BE2C (cell line): ENCODE measurements at places on chromosomes 5 and 9.

- DNase-seq = no peak
Measured at GRCh38 chr9:95246547-95246946, 71.0 kb downstream of the FANCC start.

DNA sequence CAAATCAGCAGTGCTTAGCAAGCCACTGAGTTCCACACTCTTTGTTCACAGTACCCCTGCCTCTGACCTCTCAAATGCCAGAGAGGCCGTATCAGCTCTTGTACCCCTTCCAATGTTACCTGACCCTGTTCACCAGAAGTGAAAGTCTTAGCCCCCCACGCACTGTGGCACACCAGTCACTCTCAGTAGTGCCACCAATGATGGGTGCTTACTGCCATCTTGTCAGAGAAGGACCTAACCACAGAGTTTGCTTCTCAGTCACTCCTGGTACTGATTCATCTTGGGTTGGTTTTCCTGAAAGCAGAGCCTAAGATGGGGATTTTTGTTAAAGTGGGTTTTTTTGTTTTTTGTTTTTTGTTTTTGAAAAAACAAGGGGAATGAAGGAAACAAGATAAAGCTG, 28.8 kb upstream of the PANK3 start:
- no peak for DNase-seq

- no peak for DNase-seq
Measured at GRCh38 chr9:126162611-126163381, 163.8 kb upstream of the MVB12B start.

DNA sequence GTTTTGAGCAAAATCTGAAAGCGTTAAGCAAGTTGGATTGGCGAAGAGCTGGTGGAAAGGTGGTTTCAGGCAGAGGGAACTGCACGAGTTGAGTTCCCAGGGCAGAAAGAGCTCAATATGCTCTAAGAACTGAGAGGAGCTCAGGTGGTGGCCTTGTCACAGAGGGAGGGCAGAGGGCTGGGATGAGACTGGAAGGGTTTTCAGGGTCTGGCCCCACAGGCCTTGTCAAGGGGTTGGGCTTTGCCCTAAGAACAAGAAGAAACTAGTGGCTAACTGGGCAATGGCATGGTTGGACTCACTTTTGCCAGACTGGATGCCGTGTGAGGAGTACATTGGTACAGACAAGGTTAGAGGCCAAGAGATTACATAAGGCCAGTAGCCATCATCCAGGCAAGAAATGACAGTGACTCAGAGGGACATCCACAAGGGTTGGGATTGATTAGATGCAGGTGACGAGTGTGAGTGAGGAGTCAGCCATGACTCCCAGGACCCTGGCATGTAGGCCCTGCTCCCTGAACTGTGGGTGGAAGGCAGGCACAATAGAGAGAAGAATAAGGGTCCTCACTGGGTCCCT, 75.1 kb upstream of the SMIM23 start:
- no peak for DNase-seq

- no peak for DNase-seq
Measured at GRCh38 chr5:92064993-92065392, 681.9 kb upstream of the ARRDC3 start.

DNA sequence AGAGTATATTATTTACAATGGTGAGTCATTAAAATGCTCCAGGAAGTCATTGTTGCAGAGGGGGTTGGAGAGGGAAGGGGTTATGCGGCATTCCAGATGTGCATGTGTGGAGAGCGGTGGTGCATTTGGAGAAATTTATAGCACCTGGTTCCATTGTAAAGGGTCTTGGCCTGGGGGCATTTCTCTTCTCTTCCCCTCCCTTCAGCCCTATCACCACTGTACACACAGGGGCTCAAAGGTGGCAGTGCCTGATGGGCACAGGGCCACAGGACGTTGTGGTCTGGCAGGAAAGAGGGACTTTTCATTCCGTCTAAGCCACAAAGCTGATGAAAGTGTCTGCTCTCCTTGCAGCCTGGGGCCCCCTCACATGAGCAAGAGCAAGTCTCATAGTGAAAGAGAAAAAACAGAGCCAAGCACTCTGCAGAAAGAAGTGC, 442.4 kb upstream of the ZNF462 start:
- DNase-seq = no peak

- no peak for DNase-seq
Measured at GRCh38 chr5:119289438-119290044, 66.3 kb upstream of the TNFAIP8 start.

- DNase-seq = no peak
Measured at GRCh38 chr5:56683281-56683680, 132.1 kb upstream of the MAP3K1 start.

- no peak for DNase-seq
Measured at GRCh38 chr5:1950708-1951103, 68.0 kb upstream of the IRX4 start.

- DNase-seq = peak; percentile 62
Measured at GRCh38 chr9:95611354-95611753, 94.6 kb upstream of the PTCH1 start.

DNA sequence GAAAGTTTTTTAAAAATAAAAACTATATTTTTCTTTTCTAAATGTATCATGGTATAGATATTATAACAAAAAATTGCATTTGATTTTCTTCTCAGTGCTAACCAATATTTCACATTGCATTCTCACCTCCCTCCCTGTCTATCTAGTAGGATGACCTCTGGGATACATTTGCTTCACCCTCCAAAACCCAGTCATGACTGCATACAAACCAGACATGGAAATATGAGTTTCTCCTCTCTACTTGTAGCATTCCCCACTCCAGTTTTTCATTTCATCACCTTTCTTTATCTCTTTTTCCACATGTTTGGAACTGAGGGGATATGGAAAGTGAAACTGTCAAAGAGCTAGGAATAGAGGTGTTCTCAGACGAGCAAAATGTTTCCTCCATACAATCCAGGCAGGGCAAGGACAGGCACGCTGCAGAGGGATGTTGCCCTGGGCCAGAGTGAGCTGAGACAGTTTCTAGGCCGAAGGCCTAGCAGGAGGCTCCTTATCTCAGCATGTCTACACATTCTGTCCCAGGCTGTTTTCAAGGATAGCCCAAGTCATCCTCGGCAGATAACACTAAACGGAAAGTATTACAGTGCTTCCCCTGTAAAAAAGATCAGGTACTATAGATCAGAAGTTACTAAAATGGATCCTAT, 46.7 kb downstream of the MEF2C start:
- no peak for DNase-seq

GRCh38 chr5:154241021-154241420, 50.5 kb downstream of the GALNT10 start:
- DNase-seq = no peak

GRCh38 chr9:133725886-133726285, 12.3 kb downstream of the SARDH start:
- DNase-seq = no peak

- DNase-seq = peak; percentile 77
Measured at GRCh38 chr9:2859776-2860379, 16.0 kb upstream of the PUM3 start.

- no peak for DNase-seq
Measured at GRCh38 chr5:158609333-158610050, 490.2 kb downstream of the EBF1 start.

- no peak for DNase-seq
Measured at GRCh38 chr5:10644192-10644591, 80.3 kb downstream of the ANKRD33B start.

GRCh38 chr5:41875121-41875520, 4.9 kb upstream of the OXCT1 start:
- DNase-seq = no peak

GRCh38 chr9:78698371-78698770, 401.4 kb downstream of the PSAT1 start:
- no peak for DNase-seq

DNA sequence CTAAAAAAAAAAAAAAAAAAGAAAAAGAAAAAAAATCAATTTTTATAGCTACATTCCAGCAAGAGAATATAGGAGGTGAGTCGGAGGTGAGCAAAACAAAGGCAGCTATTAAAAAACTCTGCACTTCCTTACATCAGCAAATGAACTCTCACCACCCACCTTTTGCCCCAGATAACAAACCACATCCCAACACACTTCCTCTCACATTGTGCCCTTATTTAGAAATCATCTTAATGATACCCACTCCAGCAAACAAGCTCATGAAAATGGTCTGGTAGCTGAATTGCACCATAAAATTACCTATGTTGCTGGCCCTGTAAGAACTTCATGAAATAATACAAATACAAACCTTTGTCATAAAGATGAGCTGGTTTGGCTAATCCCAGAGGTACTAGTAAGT, 82.9 kb downstream of the CEMIP2 start:
- DNase-seq = no peak

DNA sequence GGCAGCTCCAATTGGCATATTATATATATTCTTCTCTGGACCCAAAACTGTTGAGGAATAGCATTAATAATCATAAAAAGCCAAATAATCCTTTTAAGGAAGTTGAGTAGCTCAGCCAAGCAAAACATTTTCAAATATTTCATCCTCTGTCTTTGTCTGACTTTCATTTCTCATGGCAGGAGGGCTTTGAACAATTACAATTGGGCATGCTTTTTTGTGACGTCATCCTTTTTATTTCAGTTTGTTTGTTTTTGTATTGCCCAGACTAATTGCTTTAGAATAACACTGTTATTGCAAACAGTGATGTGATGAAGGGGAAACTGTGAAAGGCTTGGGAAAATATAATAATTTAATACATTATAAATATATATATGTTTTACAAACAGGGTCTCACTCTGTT, 65.2 kb upstream of the MAP1B start:
- DNase-seq = no peak

GRCh38 chr5:78328585-78329173, 31.7 kb upstream of the SCAMP1 start:
- DNase-seq = no peak

GRCh38 chr9:78144663-78145377, 91.1 kb upstream of the CEP78 start:
- no peak for DNase-seq

DNA sequence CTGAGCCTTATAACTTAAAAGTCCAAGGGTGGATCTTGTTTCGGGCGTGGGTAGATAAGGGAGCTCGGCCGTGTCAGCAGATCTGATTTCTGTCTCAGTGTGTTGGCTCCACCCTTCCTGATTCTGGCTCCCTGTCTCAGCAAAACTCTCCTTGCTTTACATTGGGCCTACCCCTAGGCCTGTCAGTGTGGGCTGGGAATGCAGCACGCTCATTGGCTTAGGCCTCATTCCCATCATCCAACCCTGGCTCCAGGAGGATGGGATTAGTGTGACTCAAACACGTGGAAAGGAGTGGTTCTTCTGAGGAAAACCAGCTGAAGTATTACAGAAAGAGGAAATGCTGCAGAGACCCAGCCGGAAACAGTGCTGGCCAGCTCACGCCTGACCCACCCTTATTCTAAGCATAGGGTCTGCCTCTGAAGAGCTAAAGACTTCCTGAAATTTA, 59.9 kb downstream of the ZFAND5 start:
- DNase-seq = peak; percentile 72

DNA sequence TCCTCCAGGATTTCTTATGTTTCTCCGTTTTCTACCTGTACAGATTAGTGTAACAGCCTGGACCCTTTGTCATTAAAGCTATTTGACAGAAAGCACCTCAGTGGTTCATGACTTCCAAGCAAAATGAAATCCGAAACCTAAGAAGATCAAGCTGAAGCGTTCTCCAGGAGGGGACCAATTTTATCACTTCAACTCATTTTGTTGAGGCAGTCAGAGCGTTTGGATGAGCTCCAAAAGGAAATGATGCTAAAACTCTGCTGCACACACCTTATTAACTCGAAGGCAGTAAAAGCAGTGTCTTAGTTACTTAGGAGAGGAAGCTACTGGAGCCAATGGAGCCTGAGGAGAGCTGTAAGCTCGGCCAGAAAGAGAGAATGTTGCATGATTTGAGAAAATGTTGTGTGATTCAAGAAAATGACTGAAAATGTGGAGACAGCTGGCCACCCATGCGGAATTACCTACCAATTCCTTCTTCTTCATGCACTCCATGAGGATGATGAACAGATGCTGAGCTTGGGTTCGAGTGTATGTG, 346.7 kb upstream of the KLF9 start:
- DNase-seq = no peak

- no peak for DNase-seq
Measured at GRCh38 chr5:113050721-113051382, 74.3 kb downstream of the DCP2 start.

DNA sequence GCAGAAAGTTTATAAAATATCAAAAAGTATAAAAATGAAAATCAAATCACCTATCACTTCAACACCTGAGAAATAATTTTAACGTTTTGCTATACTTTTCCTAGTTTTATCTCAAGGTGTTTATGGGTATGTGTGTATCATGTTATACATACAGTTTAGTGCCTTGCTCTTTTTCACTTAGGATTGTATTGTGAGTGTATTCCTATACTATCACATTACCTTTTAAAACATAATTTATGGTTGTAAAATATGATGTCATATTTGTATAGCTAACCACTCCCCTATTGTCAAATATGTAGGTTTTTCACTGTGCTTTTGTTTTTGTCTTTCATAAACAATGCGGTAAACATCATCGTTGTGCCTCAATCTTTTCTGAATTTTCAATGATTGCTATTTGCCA, 479.9 kb downstream of the SPOCK1 start:
- no peak for DNase-seq

- no peak for DNase-seq
Measured at GRCh38 chr9:14779566-14780022, 57.1 kb upstream of the CER1 start.

DNA sequence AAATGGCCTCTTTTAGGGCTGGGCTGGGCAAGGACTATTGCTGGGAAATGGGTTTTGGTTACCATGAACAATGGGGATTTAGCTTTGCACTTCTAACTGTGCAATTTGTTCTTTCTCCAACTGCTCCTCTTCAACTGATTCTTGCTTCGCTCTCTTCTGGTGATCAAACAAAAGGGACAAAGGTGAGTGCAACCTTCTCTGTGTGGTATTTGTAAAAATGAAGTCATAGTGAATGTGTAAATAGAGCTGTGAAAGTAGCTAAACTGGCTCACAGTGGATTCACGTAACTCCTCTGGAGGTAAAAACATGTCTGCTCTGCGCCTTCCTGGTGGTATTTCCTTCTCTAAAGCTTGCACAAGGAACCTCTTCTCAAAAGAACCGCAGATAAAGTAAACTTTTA, 20.9 kb upstream of the SPINK14 start:
- DNase-seq = no peak

GRCh38 chr5:10123254-10123989, 126.3 kb downstream of the ATPSCKMT start:
- no peak for DNase-seq

DNA sequence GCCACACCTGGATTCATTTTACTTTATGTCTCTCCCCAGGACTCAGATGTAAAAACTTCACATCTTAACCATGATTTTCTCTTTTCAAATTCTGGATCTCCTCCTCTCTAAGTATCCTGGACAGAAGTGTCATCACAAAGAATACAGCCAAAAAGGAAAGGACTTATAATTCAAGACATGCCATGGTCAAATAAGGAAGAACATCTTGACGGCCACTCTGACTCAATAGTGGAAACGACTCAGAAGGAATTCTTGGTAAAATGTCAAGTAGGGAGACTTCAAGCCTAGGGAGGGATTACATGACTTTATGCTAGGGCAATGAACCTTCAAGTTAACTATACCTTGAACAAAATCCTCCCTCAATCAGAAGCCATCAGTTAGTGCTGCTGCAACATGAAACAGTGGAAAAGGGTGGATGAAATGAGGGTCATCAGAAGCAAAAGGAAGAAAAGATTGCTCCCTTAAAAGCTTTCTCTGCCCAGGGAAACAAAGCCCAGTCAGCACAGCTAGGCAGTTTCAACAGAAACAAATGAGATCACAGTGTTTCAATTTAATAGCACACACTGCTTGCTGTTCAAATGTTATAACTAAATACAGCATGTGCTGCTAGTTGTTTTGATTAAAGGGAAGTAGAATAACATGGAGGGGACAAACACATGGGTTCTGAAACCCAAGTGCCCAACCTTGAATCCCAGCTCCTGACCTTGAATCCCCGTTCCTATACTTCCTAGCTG, 101.4 kb downstream of the LPAR1 start:
- no peak for DNase-seq
